Stimulated activated CD4-positive, alpha-beta T cell treated with anti-CD3 and anti-CD28 coated beads, Interleukin-1b, Interleukin-23, amount 100 ng/mL, for 24 hours (primary cell): ENCODE measurements at places on chromosomes 2 and 18.

- DNase-seq = no peak
Measured at GRCh38 chr2:238901461-238902057, 53.7 kb downstream of the TWIST2 start.

GRCh38 chr2:112216167-112216566, 38.7 kb downstream of the ZC3H8 start:
- DNase-seq = no peak

GRCh38 chr18:9987931-9988330, 74.1 kb downstream of the VAPA start:
- no peak for DNase-seq

DNA sequence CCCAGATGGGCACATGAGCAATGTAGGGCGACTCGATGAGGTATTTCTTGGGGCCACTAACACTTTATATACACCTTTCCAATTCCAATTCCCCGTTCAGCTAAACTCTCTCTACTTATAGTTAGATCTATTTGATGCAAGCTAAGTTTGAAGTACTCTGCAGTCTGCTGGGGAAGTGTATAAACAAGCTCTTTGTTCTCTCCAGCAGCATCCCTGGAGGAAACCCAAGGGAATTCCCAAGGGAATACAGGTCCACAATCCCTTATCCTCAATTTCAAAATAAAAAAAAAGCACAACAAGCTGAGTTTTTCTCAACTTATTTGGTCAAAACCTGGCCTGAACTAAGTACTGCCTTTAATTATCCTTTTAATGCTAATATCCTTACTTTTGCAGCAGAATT, 433.3 kb downstream of the NBAS start:
- DNase-seq = no peak

DNA sequence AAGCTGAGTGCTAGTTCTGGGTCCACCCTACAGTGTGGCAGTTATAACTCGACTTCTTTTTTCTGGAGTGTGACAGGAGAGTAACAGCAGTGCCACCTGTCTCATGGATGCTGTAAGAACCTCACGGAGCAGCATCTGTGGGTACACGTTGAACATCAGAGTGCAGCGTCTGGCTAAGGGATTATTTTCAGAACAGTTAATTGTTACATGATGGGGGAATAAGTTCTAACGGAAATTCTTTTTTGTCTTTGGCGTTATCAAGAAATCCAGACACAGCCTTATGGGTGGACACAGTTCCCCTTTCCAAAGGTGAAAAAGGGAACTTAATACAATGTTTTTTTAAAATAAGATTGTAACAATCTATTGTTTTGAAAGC, 28.3 kb upstream of the TOGARAM2 start:
- DNase-seq = no peak

DNA sequence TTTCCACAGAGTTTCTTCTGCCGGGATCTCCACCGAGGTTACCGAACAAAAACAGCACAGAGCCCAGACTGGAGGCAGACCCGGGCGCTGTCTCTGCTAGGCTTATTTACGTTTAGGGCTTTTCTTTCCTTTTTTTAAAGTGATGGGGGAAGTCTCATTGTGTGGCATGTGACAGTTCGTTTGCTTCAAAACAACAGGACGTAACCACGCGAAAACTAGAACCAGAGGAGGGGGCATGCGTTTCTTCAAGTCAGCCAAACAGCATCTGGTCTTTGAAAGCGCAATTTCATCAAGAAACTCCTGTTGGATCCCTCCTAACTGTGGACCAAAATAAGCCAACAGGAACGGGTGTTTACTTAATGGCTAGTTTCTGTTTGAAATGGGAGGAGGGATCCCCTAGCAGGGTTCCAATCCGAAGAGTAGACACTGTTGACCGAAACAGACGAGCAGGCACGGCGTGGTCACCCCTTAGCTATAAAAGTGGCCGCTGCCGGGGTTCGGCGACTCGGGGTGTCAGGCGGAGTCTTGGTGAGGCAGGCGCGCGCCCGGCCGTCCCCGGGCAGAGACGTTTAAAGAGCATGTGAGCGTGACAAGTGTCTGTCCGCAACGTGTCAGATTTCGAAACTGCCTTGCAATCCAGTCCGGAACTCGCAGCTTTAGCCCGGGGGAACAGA, 997 bp upstream of the TGIF1 start:
- DNase-seq = peak; percentile 16

DNA sequence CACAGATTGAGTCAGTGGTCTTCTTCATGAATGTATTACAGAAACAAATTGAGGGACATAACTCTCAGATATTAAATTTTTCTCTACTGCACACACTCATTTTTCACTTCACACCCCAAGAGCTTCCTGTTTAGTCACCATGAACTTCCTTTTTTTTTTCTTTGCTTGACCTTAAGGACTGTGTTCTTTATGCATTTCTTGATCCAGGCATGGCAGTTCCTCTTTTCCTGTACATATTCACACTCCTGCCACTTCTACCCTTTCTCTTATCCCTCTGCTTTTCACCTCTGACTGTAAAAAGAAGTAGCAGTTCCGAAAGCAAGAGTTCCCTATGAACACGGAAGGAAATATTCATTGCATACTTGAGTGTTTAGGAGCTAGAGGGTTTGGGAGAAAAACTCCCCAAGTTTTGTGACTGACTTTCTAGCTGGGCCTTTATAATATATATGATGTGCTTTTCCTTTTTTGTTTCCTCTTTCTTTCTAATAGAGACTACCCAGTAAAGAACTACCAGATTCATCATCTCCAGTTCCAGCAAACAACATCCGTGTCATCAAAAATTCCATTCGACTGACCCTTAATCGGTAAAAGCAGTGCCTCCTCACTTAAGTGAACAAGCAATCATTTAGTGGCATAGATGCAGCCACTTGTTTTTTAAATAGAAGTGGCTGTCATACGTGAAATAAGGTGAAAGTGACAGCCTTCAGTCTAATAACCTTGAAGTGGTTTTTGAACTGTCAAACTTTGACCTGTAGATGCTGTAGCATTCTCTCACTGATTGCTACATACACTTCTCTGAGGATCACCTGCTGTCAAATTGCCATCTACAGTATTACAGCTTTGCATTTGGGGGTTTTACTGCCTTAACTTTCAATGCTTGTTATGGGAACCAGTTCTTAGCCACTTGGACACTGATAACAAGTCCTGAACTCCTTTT, 40.8 kb downstream of the PAPOLG start:
- DNase-seq = no peak
